ENCODE measurements at places on chromosomes 2 and 18.
A peak's percentile ranks its signal among the peaks of the same experiment; 100 is the strongest.

GRCh38 chr18:48336332-48336731 lies 72.9 kb downstream of the ZBTB7C start:
- DNase-seq: no peak

GRCh38 chr18:48733643-48734253 lies 194.9 kb downstream of the CTIF start:
- DNase-seq: no peak

DNA sequence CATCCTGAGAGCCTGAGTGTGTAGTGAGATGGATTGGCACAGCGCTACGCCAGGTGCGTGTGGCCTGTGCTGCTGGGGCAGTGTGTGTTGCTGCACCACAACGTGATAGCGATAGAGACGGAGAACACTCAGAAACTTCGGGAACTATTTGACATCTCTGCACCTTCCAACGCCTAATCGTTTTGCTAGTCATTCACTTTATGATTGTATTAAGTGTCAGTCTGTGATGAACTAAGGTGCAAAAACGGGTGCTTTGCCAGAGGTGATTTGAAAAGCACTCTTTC lies 26.0 kb upstream of the IGFBP2 start:
- no peak for DNase-seq

DNA sequence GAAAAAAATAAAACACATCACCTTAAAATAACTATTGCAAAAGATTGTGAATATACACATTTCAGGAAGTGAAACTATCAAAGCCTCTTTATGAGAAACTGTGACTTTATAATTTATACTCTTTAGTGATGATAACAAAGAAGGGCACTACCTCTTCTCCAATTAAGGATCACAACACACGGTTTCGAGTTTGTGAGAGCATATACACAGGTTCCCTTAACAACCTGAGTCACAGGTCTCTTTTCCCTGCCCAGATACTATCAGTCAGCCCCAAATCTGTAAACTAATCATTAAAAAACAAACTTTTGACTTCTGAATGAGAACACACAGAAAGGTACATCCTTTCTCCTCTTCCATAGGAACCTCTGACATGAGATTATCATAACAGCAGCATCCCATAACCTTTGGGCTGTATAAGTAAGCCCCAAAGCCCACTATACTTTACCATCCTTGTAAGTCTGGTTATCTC lies 44.9 kb downstream of the PTPN2 start:
- DNase-seq: no peak

DNA sequence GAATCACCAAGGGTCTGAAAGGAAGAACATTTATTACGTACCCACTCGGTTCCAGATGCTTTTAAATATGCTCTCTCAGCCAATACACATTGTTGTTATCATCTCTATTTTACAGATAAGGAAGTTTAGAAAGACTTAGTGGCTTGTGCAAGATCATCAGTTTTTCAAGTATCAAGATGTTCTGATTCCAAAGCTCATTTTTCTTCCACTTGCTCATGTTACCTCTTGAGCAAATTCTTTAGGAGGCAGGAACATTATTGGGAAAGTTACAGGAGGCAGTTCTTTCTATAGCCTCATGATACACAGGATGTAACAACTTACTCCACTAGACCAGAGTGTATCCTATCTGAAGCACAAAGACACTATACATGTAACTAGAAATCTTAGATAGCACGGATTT lies 65.0 kb upstream of the MMADHC start:
- DNase-seq: no peak

DNA sequence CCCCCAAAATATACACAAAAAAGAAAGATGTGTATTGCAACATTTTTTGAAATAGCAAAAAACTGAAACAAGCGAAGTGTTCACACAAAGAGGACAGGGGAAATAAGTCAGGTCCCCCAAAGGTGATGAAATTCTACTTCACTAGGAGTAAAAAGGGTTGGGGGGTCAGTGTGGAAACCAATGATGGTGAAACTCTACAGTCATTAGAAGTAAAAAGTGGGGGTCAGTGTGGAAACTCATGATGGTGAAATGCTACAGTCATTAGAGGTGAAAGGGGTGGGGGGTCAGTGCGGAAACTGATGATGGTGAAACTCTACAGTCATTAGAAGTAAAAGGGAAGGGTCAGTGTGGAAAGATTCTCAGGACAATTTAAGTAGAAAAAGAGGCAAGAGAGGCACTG lies 298.2 kb downstream of the EIPR1 start:
- no peak for DNase-seq

- no peak for DNase-seq
Measured at GRCh38 chr18:50338122-50338521, 36.7 kb upstream of the SKA1 start.

- DNase-seq: no peak
Measured at GRCh38 chr18:45792506-45793263, 32.8 kb upstream of the SIGLEC15 start.

DNA sequence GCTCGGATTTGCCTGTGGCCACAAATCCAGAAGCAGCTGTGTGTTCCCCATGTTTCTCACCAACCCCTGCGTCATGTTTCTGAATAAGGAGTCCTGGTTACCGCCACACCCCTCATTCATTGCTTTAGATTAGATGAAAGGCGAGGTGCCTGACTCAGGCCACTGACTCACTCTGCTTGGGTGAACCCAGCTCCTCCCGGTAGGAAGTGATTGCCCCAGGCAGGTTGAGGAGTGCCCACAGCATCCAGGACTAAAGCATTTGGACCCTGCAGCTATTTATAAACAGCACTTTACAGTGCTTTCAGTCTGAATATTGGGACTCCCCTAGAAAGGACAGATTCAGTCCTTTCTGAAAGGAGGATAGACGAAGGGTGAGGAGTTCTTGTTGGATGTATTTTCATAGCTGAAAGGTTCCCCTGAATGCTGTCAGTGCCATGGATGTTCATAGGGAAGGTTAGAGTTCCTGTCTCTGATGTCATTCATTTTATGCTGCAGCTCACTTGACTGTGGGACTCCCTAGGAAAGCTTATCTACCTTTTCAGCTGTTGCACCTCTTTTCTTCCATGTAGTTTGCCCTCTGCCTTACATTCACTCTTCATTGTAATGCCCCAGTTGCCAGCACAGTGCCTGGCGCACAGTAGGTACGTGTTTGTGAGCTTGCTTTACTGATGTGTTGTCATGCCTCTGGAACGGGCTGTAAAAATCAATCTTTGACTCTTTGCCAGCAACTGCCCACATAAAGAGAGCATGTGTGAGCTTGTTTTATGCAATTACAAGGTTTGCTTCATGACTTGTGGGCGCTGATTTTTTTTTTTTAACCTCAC lies 14.9 kb downstream of the ITGA6 start:
- DNase-seq: no peak

- no peak for DNase-seq
Measured at GRCh38 chr2:58410549-58410948, 169.4 kb upstream of the FANCL start.

DNA sequence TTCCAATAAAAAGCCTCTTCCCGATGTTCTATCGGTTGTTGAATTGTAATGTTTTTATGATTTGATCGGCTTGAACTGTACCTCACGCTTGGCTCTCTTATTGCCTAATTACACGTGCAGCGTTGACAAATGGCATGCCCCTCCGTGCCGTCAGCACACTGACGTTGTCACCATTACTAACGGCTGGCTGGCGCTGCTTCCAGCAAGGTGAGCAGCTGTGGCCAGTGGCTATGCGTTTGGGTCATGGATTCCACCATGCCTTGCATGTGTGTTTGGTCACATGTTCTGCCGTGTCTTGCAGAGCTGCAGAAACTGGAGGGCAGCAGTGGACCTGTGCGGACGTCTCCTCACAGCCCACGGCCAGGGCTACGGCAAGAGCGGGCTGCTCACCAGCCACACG lies 42.1 kb downstream of the TRAPPC12 start:
- no peak for DNase-seq

DNA sequence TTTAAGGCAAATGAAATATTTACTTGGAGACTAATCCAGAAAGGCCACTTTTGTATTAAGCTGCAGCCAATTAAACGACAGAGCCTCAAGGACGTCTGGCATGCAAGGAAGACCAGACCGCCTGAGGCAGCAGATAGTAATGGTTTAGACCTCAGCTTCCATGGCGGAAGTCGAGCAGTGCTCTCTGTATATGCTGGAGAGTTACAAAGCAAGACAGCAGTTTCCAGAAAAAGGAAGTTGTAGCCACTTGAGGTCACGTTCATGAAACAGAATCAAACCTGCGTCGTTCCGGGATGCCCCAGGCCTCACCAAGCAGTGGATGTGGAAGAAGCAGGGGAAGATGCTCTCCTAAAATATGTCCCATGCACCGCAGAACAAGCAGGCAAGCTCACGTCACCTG lies 142.0 kb downstream of the PTGR3 start:
- DNase-seq: no peak

DNA sequence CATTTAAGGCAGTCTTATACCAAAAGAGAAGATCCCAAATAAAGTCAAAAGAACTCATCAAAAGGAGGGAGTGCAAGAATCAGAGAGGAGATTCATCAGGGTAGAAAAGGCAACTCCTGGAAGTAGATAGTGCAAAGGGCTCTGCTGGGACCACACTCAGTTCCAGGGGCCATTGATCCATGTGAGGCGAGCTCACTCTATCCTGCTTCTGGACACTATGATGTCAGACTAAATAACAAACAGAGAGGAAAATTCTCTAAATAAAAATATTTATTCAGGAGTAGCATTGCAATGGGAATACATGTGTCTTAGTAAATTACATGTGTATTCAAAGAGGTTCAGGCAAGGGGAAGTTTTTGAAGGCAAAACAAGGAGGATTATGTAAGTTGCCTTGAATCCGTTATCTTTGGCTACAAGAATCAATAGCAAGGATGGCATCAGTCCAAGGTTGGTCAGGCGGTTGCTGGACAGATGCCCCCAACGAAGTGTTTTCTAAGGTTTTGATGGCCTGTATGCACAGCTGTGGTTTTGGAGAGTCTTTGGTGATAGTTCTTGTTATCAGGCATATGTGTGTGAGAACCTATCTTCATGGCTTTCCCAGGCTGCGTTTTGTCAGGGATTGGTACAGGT lies 13.2 kb upstream of the SERPINB12 start:
- DNase-seq: no peak

DNA sequence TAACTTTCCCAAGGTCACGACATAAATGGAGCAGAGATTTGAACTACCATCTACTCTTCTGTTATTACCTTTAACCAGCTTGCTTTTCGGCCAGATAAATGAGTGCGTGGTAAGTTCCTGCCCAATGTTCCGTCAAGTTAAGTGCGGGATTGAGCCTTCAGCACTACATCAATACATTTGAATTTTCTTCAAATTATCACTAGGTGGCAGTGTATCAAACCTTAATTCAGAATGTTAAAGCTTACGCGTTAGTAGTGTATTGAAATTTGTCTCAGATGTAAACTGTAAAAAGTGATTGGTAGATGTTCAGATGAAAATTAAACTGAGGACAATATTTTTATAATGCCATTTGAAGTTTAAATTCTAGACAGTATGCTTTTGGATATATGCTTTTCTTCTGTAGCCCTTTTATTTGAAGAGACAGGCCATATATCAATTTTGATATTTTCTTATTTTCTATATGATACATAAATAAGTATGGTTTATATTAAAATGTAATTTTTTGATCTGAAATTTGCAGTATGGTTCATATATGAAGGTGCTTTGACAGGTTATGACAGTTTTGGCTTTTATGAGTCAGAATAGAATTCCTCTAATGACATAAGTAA lies 681.3 kb downstream of the ADCYAP1 start:
- DNase-seq: no peak

DNA sequence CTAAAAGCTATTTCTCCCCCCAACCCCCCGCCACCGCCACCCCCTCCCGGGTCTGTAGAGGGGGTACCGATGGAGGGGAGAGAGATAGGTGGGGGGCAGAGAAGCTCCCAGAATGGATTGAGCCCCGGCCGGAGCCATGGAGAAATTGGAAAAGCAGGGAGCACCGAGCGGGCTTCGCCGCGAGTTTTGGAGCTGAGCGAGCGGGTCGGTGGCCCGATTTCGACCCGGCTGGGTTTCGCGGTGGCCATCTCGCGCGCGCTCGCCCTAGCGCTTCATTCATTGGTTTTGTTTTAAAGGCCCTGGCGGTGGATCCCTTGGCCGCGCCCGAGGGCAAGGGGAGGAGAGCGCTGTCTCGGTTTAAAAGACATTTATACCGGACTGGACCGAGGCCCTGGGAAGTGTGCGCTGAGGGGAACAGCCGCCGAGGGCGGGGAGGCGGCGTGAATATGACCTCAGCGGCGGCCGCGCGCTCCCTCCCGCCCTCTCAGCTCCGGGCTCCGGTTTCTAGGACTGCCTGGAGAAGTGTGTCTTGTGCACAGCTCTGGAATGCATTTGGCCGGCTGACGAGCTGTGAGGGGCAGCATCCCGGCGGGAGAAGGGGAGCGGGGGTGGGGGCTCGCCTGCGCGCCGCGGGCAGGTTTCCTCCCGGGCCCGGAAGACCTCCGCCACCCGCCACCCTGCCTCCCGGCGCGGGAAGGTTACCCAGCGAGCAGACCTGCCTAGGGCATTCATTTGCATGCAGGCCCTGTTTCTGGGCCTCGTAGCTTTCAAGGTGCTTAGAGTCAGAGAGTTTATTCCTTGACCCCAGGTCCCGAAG lies 1.7 kb upstream of the SMAD7 start:
- DNase-seq: no peak

DNA sequence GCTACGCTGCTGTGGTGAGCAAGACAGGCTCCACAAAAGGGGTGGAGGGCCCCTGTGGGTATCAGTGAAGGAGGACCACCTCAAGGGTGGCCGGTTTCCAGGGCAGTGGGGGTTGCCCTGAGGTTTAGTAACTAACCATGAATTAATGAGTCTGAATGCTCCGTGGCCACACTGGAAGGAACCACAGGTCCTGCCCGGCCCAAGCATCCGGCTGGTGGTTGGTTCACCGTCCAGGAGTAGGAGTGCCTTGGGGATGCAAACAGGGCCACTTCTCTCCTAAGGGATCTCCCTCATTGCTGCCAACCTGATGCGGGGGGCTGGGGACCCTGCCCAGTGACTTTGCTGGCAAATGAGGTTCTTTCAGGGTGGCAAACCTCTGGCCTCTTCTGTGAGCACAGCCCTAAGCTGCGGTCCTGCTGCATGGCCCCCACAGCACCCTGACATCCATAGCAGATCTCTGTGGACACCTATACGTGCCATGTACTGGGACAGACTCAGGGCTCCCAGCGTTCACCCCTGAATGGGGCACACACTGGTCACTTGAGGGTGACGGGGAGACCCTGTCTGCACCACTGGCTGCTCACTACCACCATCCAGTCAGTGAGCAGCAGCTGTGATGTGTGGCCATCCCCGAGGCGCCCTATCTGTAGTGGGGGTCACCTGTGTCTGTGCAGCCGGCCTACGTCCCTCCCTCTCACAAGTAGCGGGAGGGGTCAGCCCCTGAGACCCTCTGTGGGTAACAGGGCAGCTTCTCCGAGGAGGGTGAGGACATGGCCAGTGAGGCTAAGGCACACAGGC lies 41.6 kb downstream of the HS6ST1 start:
- peak; percentile 83 for DNase-seq

DNA sequence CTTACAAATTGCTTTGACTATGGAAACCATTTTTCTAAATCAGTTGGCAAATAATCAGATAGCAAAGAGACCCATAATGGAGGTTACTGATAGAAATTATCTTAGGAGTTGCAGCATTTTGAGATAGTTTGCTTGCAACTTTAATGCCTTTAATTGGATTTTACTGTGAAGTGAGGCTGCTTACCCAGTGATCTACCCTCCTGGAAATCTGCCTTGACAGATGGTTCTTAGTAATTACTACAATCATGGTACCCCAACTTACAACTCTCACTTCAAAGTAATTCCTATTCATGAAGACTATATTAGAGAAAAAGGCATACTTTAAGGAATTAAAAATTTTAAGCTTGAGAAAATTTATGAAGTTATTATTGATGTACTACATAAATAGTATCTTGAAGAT lies 1288.6 kb upstream of the CDH2 start:
- no peak for DNase-seq

Measured in chondrocyte (in vitro differentiated cells).